Cortex of kidney (tissue), 1 donor: ENCODE measurements at places on chromosomes 2 and 18.

- no peak for DNase-seq
These were observed 19.1 kb upstream of the ACMSD start for GRCh38 chr2:134819334-134819733.

GRCh38 chr18:62979176-62979575 lies 263.8 kb downstream of the PHLPP1 start:
- DNase-seq = no peak

- no peak for DNase-seq
These were observed 148.9 kb upstream of the GULP1 start for GRCh38 chr2:188142636-188143295.

- no peak for DNase-seq
These were observed 49.7 kb upstream of the AP1S3 start for GRCh38 chr2:223887127-223887526.

DNA sequence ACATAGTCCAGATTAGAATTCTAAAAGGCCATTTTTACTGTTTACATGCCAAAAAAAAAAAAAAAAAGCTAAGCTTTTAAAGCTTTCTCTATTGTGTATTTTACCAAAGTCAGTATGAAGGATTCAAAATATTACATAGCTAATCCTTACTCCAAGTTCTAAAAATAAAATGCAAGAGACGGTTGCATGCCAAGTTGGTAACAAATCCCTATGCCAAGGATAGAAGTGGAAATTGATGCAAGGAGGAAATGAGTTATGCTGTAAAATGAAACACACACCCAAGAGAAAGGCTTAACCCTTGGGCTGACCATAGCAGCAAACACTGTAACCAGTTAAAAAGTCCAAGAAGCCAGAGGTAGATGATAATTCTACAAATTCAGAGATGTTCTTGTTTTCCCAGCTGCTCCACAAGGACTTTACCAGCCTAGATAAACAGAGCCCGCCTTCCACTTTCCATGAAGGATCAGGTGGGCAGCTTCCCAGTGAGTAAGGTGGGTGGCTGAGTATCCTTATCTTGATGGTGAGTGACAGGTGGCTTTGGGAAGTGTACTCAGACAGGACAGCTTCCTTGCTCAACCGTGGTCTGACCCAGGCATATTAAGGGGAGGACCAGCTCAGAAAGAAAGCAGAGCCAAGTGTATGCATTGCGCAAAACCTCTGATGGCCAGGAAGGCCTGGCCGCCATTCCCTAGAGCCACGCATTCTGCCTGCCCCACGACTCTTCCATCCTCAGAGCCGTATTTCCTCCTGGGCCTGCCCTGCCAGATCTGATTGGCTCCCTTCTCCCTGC lies 34.4 kb downstream of the ATP8B1 start:
- no peak for DNase-seq

- DNase-seq = no peak
These were observed 96.0 kb downstream of the SMAD7 start for GRCh38 chr18:48854780-48855179.
